Activated CD4-positive, alpha-beta T cell treated with anti-CD3 and anti-CD28 coated beads for 48 hours (primary cell): ENCODE measurements at places on chromosomes 3 and 15.

GRCh38 chr15:41944313-41944940 is 27.9 kb downstream of the EHD4 start:
- no peak for DNase-seq

- no peak for DNase-seq
Measured at GRCh38 chr3:110815008-110815583, 256.5 kb upstream of the NECTIN3 start.

GRCh38 chr3:135918600-135918999 is 46.9 kb upstream of the PPP2R3A start:
- no peak for DNase-seq

GRCh38 chr3:14431452-14431916 is 29.1 kb downstream of the SLC6A6 start:
- DNase-seq, result peak; percentile 37

DNA sequence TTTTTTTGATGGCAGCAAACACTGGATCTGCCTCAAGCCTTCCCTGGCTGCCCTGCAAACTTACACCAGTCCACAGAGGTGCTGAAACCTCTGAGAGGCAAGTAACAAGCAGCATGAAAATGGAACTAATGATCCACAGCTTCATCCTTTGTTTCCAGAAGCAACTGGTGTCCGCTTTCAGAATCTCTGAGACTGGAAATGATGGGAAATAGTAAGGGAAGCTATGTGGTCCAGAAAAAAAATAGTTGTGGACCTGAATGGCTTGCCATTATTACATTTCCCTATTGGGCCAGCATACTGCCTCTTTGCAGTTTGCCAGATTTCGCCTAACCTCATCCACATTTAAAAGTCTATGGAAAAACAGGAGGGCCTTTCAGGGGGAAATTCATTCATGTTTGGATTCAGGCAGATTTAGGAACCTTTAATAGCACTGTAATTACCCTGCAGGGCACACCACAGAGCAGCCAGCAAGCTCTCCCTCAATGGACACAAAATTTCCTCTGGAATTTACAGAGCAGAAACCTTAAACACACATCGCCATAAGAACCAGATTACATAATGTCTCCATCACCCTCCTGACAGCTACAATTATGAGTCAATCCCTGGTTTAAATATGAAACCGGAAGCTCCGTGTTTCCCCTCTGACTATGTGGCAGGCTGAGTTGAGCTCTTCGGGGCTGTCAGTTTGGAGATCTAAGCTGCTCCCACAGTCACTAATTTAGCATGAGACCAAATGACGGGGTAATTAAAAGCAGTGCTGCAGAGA is 134.4 kb downstream of the TMCO5A start:
- peak; percentile 45 for DNase-seq

DNA sequence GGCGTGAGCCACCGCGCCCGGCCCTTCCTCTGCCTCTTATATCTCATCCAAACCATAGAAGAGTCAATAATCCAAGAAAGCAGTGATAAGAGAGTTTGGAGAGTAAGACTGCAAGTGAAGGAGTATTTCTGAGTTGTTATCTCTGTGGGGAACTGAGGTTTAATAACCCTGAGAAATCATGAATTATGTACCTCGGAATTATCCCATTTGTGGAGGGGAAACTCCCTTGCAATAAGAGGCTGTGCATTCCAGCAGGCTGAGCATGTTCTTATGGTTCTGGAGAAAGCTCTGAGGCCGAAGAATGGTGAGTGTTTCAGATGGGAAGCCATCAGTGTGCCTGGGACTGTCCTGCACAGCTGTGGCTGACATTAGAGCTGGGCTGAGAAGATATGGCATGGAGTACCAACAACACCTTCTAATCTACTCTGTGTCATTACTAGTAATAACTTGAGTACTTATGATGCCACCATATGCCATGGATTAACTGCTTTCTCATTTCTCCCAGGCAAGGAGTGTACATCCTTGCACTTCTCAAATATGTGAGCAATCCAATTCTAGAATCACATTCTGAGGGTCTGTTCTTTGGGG is 31.4 kb upstream of the NOX5 start:
- no peak for DNase-seq

GRCh38 chr3:53009826-53010539 is 35.9 kb downstream of the SFMBT1 start:
- no peak for DNase-seq

GRCh38 chr15:99703603-99704443 is 29.4 kb downstream of the LYSMD4 start:
- no peak for DNase-seq

DNA sequence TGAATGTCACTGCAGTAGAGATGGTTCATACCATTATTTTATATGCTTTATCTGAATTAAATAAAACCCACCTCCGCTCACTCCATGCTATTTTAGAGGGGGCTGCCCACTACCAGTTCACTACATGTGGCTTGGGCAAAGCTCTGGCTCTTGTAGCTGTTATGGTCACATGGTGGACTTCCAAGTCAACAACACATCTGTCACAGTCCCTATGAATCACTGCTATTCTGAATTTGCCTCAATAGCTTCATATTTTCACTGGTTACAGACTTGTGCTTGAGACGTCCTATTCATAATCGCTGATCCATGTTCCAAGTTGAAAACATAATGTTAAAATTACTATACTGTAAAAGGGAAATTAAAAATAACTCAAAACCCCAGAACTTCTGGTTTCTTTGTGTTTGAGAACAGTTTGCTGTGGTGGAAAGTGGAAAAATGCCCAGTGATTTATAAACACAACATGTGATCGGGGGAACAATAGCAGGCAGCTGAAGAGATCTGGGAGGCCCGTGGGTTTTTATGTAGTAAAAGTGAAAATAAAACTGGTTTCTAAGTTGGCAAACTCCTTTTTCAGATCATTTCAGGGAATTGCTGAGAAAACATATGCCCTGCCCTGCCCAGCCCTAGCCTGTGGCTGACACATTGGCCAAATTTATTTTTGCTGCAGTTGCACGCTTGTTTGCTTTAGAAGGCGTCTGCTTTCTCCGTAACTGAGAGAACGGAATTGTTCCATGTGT is 128.8 kb upstream of the PRR23C start:
- DNase-seq, result peak; percentile 4

DNA sequence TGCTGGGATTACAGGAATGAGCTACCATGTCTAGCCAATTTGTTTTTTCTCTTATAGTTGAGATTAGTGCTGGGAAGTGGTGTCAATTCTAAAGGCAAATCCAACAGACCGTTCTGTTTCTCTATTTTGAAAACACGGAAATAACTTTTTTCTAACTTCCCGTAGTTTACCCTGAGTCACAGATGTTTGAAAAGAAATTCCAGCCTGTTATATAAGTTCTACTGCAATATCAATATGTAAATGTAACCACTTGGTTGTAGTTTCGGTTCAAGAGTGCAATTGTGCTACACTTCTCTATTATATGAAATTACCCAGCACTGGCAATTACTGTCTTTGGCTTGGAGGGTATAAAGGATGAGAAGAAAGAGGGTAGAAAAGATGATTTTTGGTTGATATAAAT is 22.3 kb upstream of the GNB4 start:
- no peak for DNase-seq

GRCh38 chr3:120425572-120426250 is 25.1 kb downstream of the FSTL1 start:
- DNase-seq, result no peak

- DNase-seq, result peak; percentile 17
Measured at GRCh38 chr15:65423976-65424679, 1.4 kb upstream of the IGDCC4 start.

GRCh38 chr3:161991901-161992540 is 495.4 kb downstream of the OTOL1 start:
- DNase-seq, result no peak

DNA sequence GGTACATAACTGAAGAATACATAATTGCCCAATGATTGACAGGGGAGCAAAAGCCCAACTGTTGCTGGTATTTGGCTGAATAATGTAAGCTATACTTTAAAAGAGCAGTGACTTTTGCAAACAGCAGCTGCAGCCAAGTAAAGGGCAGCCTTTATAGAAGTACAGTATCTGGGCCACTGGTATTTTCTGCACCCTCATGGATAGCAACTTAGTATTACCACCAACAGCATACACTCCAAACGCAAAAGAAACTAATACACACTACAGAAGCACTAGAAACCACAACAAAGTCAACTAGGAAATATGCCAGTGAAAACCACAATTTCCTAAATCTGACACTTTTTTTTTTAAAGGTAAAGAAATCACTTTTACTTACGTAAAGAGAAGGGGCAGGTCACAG is 206.1 kb downstream of the TIGIT start:
- no peak for DNase-seq

DNA sequence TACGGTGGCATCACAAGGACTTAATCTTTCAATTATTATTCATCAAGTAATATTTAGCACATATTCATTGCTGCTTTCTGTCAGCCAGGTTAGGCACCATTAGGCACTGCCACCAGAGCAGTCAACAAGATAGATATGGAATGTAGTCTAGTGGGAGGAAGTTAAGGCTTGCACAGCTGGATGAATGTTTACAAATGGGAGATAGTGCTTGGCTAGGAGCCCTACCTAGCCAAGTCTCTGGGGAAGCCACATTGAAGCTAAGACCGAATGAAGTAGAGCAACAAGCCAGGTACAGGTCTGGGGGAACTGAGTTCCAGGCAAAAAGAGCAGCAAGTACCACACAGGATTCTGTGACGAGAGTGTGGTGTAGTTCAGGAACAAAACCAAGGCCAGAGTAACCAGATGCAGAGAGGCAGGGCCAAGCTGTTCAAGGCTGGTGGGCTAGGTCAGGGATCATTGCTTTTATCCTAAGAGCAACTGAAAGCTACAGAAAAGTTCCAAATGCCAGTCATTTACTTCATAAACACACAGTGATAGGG is 33.4 kb upstream of the SCAANT1 start:
- no peak for DNase-seq

- DNase-seq, result no peak
Measured at GRCh38 chr15:40982855-40983254, 29.6 kb downstream of the CHAC1 start.

- DNase-seq, result peak; percentile 19
Measured at GRCh38 chr3:4776980-4777581, 202.2 kb upstream of the BHLHE40 start.

GRCh38 chr15:98167722-98168268 is 207.3 kb downstream of the ARRDC4 start:
- DNase-seq, result no peak

GRCh38 chr15:80832686-80833085 is 53.5 kb downstream of the CEMIP start:
- DNase-seq, result no peak

- no peak for DNase-seq
Measured at GRCh38 chr3:140768941-140769340, 91.1 kb downstream of the TRIM42 start.

GRCh38 chr15:82739086-82739485 is 29.4 kb upstream of the AP3B2 start:
- DNase-seq, result no peak

GRCh38 chr3:18643281-18643680 is 218.1 kb upstream of the SATB1 start:
- DNase-seq, result no peak

- no peak for DNase-seq
Measured at GRCh38 chr3:32992310-32992686, 40.9 kb downstream of the CCR4 start.

- DNase-seq, result no peak
Measured at GRCh38 chr3:59836531-59836930, 786.7 kb upstream of the CFAP20DC start.

DNA sequence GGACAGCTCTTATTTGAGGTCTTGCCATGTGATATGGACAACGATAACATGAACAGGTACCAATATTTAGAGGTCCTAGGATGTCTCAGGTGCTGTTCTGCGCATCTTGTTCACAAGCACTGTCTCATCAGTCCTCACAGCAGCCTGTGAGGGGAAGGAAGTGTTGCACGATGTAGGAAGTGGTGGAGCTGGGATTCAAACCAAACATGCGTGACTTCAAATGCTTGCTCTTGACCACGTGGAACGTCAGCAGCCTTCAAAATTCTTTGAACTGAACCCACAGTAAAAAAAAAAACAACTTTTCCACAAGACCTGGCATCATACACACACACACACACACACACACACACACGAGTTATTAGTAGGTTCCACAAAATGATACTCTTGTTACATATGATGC is 153.4 kb upstream of the SMAD3 start:
- peak; percentile 13 for DNase-seq

- no peak for DNase-seq
Measured at GRCh38 chr3:31960793-31961431, 20.1 kb downstream of the OSBPL10 start.

- DNase-seq, result no peak
Measured at GRCh38 chr3:65974509-65974908, 64.2 kb downstream of the MAGI1 start.

DNA sequence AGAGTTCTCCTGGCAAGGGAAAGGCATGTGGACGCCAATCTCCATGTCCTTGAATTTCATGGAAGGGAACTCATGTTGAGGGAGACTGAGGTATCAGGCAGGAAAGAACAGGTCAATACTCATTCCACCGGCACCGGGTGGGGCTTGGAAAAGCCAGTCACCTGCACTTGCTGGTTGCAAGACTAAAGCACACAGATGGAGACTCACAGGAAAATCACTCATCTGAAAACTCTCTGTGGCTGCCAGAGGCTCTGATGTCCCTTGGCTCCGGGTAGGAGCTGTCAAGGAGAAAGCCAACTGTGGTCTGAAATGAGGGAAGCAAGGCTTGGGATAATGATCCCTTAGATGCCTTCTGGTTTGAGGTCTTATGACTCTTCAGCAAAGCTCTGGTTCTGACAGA is 8.7 kb upstream of the CGNL1 start:
- DNase-seq, result no peak

GRCh38 chr3:196604548-196604947 is 34.9 kb upstream of the NRROS start:
- DNase-seq, result peak; percentile 66

DNA sequence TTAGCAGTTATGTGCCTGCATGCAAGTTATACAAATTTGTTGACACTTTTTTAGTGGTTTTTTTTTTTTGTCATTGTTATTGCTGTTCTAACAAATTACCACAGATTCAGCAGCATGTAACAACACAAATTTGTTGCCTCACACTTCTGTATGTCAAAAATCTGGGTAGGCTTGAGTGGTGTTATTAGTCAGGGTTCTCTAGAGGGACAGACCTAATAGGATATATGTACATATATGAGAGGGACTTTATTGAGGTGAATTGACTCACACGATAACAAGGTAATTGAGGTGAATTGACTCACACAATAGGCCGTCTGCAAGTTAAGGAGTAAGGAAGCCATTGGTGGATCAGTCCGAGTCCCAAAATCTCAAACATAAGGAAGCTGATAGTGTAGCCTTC is 15.0 kb upstream of the PLSCR1 start:
- DNase-seq, result no peak

GRCh38 chr15:81133782-81134461 is at the start of gene CFAP161:
Gene CFAP161, plus strand, starts transcription at chr15:81134270. Its CDS starts 60 bp downstream, at chr15:81134330.
- peak; percentile 69 for DNase-seq

DNA sequence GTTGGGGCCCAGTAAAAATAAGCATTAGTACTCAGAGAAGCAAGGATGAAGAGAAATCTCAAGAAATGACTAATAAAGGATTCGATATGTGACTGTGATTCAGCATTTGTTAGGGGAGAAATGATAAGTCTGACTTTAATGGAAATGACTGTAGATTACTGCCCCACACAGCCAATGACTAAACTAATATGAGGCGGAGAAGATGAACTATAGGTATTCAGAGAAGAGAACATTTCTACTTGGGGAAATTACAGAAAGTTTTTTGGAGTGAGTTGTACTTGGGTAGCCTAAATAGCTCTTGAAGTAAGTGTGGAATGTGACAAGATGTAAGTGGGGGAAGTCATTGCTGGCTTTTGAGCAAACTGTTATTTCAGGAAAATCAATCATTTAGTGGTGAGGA is 380.0 kb downstream of the PDCD6IP start:
- DNase-seq, result no peak
